Mucosa of descending colon (tissue), 3 donors: ENCODE measurements at places on chromosomes 5 and 9. TPM values are rescaled to one million over a fixed set of nuclear protein-coding genes. Genes with fewer than 3 reads are reported as not detected.

DNA sequence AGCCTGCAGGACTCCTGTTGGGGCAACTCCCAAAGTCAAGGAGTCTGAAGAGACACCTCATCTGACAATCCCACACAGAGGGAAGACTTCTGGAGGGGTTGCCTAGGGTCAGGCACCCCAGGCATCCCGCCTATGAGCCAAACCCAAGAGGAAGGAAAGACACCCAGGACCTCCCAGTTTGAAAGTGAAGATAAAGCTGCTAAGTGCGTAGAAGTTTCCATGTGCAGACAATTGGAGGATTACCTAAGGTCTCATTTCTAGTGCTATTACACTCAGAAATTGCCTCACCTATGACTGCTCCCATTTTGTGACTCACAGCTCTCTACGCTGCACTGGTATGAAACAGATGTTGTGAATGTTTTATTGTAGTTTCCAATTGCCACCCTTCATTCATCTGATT lies 322.9 kb downstream of the SLIT3 start:
- DNase-seq: no peak

DNA sequence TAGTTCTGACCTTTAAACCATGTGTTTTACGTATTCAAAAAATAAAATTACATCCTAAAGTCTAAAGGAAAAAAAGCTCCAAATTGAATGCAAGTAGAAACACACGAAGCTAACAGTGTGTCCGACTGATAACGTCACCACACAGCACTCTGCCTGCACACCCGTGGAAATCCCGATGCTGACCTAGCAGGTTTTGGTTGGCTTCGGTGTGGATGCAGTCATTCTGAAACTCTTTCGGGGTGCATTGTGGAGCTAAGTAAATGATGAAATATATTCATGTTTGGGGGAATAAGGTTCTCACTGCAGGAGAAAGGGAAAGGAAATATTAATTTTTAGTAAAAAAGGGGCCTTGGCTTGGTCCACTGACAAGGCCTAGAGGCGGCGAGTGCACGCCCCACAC lies 2.0 kb downstream of the RASGEF1C start:
- no peak for DNase-seq

DNA sequence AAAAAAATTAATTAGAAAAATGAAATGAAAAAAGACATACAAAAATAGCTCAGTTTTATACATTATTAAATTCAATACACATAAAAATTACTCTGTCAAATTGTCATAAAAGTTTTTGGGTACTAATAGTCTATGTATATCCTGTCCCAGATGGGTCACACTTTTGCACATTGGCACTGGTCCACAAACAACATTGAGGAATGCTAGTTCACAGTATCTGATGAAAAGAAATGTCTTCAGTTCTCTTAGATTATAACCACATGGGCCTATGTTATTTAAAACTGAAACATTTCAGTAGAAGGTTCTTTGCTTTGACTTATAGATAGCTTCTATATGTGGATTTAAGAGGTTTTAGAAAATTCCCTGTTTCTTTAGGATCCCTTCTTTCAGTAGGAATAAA lies 39.8 kb downstream of the LNPEP start:
- DNase-seq: no peak

DNA sequence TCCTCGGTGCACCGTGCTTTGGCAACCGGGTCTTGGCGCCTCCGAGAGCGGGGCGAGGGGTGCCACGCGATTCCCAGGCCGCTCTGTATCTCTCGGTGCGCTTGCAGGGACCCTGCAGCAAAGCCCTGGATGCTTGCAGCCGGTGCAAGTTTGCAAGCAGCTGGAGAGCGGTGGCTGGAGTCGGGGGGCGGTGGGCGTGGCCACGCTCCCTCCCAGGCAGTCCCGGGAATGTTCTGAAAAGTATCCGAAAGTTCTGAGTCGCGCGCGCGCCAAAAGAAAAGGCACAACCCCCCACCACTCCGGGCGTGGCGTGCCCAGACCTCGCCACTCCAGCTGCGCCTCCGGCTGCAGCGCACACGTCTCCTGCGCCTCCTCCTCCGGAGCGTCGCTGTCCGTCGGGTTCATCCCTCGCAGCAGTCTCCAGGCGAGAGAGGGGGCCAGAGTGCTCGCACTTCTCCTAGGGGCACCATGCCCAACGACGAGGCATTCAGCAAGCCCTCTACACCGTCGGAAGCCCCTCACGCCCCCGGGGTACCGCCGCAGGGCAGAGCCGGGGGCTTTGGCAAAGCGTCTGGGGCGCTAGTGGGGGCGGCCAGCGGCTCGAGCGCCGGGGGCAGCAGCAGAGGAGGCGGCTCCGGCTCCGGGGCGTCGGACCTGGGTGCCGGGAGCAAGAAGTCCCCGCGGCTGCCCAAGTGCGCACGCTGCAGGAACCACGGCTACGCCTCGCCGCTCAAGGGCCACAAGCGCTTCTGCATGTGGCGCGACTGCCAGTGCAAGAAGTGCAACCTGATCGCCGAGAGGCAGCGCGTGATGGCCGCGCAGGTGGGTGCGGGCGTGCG lies at the start of gene DMRT1:
TSS of gene DMRT1 (plus strand) at position 327 of the 839 bp plus-strand sequence. CDS start at position 469, 142 bp downstream.
- no peak for DNase-seq

- no peak for DNase-seq
Observed at GRCh38 chr5:15702102-15702501, 202.1 kb downstream of the FBXL7 start.

DNA sequence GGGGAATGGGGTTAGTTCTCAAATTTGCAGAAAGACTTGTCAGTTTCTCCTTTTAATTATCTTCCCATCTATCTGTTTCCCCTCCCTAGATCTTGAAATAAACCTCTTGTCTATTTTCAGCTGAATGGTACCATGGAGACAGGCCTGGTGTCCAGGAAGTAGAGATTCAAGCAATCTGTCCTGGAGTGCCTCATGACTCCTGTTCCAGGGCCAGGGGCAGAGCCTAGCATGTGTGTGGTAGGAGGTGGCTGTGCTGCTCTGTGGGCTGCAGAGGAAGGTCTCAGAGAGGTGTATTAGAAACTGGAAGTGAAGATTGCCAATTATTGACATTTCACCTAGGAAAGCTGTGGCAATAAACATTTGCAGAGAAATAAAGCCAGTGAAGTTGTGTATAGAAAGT lies 175.8 kb upstream of the ATP10B start:
- no peak for DNase-seq

GRCh38 chr5:83672646-83673045 lies 48.0 kb downstream of the HAPLN1 start:
- no peak for DNase-seq

The COL5A1 gene
- total RNA-seq: 62.3 TPM

DNA sequence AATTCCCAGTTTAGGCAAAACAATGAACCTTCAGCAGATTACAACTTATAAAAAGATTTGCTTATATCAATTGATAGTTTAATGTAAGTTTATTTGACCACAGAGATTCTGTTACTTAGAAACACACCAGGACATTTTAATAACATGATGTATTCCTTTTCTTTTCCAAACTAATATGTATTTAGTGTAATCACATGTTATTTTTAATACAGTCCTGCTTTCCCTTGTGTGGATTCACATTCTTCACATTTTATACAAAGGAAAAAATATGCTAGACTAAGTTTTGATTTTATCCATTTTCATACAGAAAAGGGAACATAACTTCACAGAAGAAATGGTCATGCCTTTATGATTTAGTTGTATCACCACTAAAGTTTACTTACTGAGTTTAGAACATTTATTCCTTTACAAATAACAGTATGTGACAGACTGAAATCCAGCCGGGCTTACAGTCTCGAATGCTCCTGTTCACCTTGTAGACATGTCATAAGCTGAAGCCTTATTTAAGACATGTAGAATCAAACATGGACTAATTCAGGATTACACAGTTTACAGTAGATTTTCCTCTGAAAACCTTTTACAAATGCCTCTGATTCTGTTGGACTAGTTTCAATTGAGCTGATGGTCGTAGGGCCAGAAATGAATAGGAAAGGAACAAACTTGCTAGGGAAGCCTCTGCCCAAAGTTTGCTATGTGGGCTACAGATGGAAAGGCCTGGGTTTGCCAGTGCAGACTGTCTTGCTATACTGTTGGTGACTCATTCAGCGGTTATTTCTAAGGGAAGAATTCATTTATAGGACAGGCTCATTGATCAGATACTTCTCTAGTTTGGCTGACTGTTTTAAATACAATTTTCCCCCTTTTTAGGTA lies 6.6 kb upstream of the ASPN start:
- no peak for DNase-seq

DNA sequence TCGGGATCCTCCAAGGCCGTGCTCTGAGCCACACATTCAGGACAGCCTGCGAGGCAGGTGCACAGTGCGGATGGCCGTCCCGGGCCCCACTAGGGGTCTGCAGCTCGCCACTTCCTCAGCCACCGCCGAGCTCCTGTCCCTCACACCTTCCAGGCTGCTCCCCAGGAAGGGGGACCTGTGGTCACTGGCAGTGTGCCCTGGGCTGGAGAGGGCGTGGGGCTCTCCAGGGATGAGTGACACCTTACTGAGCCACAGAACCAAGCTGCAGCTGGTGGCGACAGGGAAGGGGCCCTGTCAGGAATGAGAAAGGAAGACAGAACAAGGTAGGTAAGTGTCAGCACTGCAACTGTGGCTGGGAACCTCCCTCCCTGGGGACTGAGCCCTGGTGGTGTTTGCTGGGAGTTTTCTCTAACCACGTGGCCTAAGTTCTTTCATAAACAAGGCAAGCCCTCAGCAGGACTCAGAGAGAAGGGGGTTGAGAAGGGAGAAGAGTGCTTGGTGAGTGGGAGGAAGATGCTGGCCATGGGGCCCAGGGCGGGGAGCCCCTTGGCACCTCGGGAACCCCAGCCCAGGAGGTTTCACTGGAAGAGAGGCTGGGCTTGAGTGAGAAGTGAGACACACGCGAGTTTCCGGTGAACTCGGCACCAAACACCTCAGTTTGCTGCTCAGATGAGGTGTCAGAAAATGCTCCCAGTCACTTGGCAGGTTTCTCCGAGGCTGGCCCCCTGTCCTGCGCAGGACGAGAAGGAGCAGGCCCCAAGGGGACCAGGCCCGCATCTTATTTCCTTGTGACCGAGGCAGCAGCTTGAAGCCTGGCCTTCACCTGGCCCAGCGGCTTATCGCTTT lies 5.2 kb downstream of the IL13 start:
- DNase-seq: no peak

GRCh38 chr5:143499480-143500114 lies 96.1 kb upstream of the NR3C1 start:
- DNase-seq: no peak

The SPINK6 gene
- total RNA-seq: 3.0 TPM

DNA sequence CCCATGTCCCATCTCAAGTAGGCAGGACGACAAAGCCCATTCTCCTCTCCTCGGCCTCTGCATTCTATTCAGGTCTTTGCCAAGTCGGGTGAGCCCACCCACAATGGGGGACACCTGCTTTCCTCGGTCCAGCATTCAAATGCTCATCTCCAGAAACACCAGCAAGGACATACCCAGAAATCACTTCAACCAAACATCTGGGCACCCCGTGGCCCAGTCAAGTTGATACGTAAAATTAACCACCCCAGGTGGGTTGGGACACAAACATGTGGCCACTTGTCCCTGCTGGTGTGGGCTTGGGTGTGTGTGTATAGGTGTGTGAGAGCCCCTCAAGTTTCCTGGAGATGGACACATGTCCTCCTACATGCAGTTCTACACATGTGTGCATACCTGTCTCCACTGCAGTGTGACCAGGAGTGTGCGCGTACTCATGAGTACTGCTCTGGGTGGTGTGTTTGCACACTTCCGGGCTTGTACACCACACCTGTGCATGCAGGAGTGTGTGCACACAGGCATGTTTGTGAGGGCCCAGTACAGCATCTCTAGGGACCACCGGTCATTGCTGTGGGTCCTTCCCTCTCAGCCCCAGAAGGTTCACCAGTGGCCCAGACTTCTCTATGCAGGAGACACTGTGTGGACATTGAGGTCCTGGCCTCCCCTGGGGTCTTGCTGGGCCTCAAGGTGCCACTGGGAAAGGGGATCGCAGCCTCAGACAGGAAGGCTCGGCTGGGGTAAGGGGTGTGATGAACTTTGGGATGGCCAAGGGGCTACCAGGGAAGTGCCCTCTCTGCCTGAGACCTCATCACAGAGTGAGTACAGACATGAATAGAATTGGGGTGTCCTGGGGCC lies 35.4 kb upstream of the RXRA start:
- peak; percentile 8 for DNase-seq

GRCh38 chr9:2198956-2199635 lies 183.9 kb downstream of the SMARCA2 start:
- no peak for DNase-seq

DNA sequence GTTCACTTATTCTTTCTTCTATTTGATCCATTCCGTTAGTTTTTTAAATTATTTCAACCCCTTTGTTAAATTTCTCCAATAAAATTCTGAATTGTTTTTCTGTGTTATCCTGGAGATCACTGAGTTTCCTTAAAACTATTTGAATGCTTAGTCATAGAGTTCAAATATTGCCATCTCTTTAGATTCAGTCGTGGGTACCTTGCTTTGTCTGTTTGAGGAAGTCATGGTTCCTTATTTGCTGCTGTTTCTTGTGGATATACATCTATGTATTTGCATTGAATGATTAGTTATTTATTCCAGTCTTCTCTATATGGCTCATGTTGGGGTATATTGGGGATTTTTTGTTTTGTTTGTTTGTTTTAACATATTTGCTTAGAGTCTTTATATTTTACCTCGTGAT lies 80.6 kb downstream of the HINT1 start:
- DNase-seq: no peak

DNA sequence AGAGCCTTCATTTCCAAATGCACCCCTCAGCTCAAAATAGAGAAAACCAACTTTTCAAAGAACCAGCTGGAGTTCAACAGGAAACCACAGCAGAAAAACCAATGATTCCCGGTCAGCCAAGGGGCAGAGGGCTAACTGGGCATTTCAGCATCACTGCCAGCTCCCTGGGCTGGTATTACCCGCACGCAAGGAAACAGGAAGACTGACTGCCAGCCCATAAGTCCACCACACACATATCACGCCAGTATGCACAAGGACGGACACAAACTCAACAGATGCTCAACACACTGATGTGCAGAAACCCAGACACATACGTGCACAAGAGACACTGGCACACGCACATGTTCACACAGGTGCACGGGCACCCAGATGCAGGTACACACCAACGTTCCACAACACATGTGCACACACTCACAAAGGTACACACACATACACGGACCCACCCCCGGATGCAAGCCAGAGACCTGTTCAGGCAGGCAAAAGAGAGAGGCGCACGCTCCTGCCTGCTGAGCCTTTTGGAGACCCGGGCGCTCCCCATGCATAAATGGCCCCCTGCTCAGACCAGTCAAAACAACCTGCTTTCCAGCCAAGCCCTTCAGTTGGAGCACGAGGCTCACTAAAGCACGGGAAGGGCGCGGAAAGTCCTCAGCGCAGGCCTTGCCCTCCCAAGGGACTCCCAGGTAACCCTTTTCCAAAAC lies 2.1 kb downstream of the ADAMTS2 start:
- DNase-seq: no peak
